ENCODE measurements at places on chromosomes 4 and X.

DNA sequence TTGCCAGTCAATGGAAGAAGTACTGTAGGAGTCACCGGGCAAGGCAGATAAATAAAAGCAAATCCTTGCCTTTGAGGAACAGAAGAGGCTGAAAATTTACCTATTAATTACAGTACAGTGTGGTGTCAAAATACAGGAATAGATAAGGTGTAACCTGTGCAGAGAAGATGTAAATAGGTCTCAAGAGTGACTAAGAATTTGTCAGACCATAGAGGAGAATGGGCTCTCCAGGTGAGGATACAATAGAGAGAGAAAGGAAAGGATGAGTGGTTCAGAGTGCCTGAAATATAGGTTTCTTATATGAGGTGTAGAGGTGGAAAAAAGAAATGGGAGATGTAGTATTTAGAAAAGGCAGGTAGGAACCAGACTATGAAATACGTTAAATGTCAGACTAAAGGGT lies 801 bp upstream of the ZC4H2 start:
- H3K4me3 ChIP-seq: no peak overlapping the region
- no peak for DNase-seq
- no peaks in the 10 kb centered on the region for H3K4me1 ChIP-seq
- no peaks in the 10 kb centered on the region for H3K27me3 ChIP-seq

- H3K27ac ChIP-seq: no peak overlapping the region
- DNase-seq: no peak
- H3K4me3 ChIP-seq: no peak overlapping the region
- H3K36me3 ChIP-seq: no peaks in the 10 kb centered on the region
- no peaks in the 10 kb centered on the region for H3K4me1 ChIP-seq
- H3K27me3 ChIP-seq: no peaks in the 10 kb centered on the region
Measured at GRCh38 chrX:65451663-65452062, 82.9 kb downstream of the LAS1L start.

GRCh38 chrX:69020316-69020715 lies 144.9 kb downstream of the PJA1 start:
- no peak overlapping the region for H3K27ac ChIP-seq
- no peak for DNase-seq
- H3K27me3 ChIP-seq: no peaks in the 10 kb centered on the region
- H3K36me3 ChIP-seq: no peaks in the 10 kb centered on the region

DNA sequence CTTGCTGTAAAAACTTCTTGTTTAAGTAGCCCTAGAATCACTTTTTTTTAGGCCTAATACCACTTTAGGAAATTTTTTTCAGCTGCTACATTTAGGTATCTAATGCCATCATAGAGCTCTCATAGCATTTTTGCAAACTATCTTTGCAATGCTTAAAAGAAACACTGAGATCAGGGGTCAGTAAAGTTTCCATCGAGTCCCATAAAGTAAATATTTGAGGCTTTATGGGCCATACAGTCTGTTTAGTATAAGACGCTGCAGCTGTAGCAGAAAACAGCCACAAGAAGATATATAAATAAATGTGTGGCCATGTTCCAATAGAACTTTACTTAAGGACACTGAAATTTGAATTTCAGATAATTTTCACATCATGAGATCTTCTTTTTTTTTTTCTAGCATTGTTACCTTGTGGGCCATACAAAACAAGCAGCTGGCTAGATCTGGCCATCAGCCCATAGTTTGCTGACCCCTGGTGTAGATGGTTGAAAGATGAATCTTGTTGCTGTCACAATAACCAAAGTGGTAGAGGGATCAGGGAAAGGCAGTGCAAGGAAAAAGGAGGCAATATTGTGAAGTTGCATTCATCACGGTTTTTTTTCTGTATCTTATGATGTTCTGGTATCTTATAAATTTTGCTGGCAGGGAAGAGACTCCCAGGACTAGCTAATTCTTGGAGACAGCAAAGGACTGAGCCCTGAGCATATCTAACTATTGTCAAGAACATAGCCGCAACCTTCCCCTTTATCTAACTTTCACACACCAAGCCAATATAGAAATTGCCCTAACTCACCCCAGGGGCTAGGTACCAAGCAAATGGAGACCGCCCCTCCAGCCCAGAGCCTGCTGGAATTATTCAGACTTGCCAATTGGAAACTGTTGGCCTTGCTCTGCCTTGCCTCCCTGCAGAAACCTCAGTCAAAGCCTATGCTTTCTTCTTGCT lies 46.6 kb downstream of the RASGEF1B start:
- peaks cover 48% of the 10 kb centered on the region for H3K36me3 ChIP-seq
- no peaks in the 10 kb centered on the region for H3K27me3 ChIP-seq
- no peaks in the 10 kb centered on the region for H3K4me1 ChIP-seq

All from upper lobe of right lung (tissue), 1 donor.